ENCODE measurements at places on chromosomes 1 and 21. TPM values are rescaled to one million over a fixed set of nuclear protein-coding genes. Genes with fewer than 3 reads are reported as not detected.

DNA sequence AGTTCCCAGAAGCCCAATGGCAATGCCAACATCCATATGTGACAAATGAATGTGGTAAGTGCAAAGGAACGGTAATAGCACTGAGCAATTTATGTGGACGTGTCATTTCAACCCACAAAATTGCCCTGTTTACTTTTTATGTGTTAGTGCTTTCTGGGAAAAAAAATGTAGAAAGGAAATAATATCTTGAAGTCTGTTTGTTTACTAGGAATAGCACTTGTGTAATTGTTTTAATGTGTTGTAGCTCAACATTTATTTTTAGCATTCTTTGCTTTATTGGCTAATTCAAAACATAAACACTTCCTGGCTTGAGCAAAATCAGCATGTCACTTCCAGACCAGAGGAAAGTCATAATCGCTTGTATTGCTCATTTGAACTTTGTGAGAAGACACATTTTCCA, 224.8 kb upstream of the KCNK2 start:
- DNase-seq, result no peak

PLA2G2A gene
- total RNA-seq, result 59.6 TPM

GRCh38 chr1:204150702-204151551, 917 bp downstream of the ETNK2 start:
- DNase-seq, result no peak

CYP4Z1 gene
- total RNA-seq, result not detected

DNA sequence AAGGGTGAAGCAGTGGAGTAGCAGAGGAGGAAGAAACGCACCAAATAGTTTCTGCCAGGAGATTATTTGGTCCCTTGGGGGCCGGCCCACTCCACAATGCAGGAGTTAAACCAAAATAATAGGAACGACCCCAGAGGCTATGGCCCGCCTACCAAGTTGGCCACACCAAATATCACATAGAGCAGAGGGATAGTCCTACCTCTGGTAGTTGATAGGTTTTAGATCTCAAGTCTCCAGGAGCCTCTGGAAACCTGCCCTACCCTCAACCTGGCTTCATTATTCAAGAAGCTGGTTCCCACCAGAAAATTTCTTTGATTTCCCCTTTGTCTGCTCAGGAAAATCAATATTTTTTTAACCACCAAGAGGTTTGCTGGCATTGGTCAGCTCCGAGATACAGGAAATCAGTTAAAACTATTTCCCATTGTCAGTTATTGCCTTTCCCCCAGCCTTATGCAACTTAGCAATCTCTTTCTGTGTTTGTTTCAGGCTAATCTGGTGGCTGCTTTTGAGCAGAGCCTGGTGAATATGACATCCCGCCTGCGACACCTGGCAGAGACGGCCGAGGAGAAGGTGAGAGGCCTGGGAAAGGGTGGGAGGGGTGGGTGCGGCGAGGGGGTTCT, 35.5 kb upstream of the IPO9 start:
- no peak for DNase-seq

PRRX1 gene
- 124 TPM for total RNA-seq

- DNase-seq, result no peak
Observed at GRCh38 chr21:43005635-43006034, 31.3 kb downstream of the PKNOX1 start.

PTGFRN gene
- total RNA-seq, result 216 TPM

DNA sequence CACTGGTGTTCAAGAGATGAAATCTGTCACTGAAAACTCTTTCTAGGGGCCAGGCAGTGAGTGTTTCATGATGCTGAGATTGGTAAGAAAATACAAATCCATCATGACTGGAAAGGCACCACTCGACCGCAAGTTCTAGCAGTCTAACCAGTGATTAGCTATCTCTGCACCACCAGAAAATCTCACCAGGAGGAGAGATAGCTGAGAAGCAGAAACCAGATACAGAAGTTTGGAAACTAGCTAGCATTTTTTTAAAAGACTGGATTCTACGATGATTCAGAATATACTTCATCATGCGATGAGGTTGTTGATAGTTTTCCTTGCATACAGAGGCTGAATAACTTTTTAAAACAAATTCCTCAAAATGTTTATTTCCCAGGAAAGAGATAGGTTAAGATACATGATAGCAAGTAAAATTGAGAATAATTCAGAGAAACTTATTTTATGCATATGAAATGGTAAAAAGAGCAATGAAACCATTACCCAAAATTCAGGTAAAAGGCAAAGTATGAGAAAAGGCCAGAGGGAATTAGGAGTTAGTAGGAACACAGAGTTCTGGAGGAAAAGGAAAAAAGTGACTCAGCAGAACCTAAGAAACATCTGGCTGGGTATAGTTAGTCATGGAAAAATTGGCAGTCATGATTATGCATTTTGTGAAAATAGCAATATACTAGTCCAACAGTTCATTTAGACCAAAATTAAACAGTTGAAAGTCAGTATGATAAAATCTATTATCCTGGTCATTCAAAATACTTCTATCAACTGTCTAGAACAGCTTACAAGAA, 3.3 kb upstream of the F3 start:
- DNase-seq, result no peak

CDK18 gene
- 195 TPM for total RNA-seq

DNA sequence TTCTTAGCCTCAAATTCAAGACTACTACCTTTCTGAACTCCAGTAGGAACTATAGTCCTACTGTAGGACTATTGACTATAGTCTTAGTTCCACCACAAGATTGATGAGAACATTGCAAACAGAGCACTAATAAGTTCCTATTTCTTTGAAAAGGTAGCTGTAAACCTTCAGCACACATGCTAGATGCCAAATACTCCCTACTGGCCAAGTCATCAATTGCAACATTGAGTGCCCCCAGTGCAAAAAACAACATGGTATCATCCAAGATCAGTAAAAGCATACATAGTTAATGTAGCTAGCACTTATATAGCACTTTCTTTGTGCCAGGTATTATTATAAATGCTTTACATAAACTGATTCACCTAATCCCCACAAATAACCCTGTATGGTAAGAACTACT, 99.8 kb downstream of the MRPL39 start:
- no peak for DNase-seq

- no peak for DNase-seq
Observed at GRCh38 chr1:172827301-172827700, 168.4 kb downstream of the FASLG start.

GRCh38 chr1:161235957-161236775, 1.8 kb downstream of the NR1I3 start:
- DNase-seq, result no peak

DNA sequence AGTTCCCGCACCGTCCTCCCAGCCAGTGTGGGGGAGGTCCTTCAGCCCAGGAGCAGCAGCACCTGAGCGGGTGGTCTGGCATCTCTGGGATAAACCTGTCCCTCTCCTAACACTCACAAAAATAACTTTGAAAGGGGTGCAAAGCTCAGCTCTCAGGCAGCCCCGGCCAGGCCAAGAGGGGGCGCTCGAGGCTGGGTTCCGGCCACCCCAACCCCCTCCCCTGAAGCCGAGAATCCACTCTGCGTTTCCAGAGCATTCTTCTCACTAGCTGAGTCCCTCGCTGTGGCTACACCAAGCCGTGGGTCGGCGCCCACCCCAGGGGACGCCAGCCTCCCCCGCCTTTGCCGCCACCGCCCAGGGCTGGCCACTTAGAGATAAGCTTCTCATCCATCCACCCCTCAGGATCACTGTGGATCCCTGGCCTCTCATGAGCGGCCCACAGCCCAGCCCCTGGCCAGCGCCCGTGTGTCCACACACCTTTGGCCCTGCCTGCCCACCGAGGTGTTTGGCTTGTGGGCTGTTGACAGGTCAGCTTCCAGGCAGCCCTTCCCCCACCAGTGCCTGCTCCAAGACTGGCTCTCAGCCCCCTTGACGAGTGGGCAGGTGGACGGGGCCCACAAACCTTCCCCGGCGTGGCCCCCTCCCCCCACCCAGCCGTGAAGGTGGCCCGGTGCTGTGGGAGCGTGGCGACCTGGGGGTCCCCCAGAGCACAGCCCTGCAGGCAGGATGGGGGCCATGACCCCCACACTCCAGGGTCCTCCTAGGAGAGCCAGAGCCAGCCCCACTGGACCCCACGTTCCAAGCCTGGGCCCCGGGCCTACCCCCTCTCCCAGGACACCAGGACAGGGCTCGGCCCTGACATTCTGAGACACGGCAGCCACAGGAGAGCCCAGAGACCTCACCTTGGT, 1.9 kb downstream of the FTCD start:
- peak; percentile 75 for DNase-seq

GRCh38 chr1:161052899-161053298, 7.1 kb upstream of the USF1 start:
- DNase-seq, result no peak

GRCh38 chr21:27168084-27168483, 201.2 kb upstream of the ADAMTS5 start:
- DNase-seq, result no peak

- no peak for DNase-seq
Observed at GRCh38 chr1:24892188-24893153, 37.6 kb downstream of the RUNX3 start.

- no peak for DNase-seq
Observed at GRCh38 chr1:17538010-17538409, 1.5 kb upstream of the ARHGEF10L start.

DNA sequence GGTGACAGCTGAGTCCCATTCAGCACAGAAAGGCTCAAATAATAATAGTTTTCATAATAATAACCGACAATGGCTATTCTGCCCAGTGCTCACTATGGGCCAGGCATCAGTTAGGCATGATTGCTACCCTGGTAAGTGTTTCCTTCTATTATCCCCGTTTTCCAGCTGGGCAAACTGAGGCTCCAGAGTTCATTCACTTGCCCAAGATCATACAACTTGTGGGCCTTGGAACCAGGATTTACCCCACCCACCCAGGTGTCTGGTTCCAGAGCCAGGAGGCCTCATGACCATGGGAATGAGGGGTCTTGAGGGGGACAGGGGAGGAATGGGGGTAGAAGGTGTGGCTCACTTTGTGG, 518 bp downstream of the PLOD1 start:
- no peak for DNase-seq

UBIAD1 gene
- 13.2 TPM for total RNA-seq

JAM2 gene
- 40.4 TPM for total RNA-seq

DNA sequence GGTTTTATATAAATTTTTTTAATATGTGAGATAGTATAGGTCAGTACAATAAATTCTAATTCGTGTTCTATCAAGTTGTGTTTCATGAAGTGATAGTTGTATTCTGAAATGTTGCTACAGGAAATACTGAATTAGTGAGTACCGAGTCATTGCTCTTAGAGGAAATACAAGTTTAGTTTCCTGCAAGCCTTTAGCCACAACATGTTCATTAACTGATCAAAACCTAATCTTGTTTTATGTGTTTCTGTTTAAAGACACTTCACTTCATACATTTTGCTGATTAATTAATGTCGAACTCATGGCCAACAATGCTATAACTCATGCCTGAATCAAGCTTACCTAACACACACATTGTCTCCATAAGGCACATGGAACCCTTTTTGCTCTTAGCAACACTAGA, 43.6 kb downstream of the LRRC7 start:
- no peak for DNase-seq

DNA sequence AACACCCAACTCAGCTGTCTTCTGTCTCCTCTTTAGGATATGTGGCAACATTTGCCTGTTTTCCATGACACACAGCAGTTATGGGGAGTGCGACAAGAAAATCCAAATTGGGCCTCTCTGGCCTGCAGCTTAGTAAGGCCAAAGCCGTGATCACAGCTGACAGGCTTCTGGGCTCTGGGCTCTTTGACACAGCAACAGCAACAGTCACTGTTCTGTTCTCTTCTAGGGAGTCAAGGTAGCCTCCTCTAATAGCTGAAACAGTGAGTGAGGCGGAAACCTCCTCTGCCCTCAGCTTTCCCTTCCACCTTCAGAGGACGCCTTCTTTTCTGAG, 19.0 kb downstream of the CLCA1 start:
- DNase-seq, result no peak

VANGL2 gene
- total RNA-seq, result 1.4 TPM

- no peak for DNase-seq
Observed at GRCh38 chr1:223405507-223405906, 12.3 kb downstream of the CCDC185 start.

- DNase-seq, result no peak
Observed at GRCh38 chr1:210597555-210598134, 268.9 kb downstream of the HHAT start.

DNA sequence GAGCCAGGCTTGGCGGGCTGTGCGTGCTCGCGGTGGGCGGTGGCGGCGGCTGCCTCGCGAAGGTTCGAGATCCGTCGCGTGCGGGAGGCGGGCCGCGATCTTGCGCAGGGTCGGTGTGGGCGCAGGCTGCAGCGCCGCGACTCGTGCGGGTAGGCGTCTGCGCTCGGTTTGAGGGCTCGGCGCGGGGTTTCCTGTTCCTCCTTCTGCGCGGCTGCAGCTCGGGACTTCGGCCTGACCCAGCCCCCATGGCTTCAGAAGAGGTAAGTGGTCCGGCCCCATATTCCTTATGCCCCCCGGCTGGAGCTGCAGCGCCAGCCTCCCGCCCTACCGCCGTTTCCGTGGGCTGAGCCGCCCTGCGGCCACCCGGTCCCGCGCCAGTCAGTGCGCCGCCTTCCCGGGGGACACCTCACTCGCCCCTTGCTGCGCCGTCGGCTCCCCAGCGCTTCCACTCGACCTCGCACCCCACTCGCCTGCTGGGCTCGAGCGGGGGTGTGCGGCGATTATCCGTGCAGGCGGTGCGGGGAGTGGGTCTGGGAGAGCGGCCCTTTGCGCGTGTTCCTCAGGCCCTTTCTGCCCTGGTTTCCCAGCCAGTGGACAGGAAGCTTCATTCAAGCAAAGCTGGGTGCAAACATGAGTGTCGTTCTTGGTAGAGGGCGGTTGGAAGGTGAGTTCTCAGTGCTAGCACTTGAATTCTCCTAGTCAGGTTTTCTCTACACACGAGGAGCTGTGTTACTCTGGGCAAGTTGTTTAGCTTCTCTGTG, at the start of gene CACYBP:
Gene CACYBP, plus strand, starts transcription at position 12 of the 761 bp plus-strand sequence. Its CDS starts 234 bp downstream, at position 246.
- peak; percentile 78 for DNase-seq

- no peak for DNase-seq
Observed at GRCh38 chr1:39431927-39432326, 59.5 kb upstream of the BMP8A start.

DNA sequence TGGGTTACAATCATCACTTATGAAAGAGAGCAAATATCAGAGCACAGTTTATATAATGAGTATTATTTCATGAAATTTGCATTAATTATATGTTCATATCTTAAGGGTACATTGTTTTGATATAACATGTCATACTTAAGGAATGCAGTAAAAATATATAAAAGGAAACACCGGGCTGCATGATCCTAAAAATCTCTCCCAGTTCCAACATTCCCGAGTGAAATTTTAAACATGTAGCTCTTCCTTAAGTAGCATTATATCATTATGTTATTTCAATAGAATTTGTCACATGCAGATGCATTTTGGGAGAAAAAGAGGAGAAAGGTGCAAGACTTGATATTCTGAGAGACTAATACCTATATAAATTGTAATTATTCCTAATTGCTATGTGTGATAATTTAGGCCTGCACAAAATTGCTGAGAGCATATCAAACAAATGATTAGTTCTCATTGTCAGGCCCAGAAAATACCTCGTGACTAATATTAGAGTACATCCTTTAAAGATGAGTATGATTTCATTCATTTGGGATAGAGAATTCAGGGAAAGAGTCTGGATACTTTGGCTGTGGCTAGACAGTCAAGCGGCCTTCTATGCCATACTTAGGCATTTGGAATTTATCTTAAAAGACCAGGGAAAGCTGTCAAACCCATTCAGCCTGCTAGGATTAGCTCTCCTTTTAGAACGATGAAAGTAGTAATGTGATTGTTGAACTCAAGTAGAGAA, 86.8 kb downstream of the ADGRL2 start:
- no peak for DNase-seq

GRCh38 chr1:2643414-2644077, 10.7 kb upstream of the MMEL1 start:
- DNase-seq, result no peak

GRCh38 chr1:202658251-202658759, 51.9 kb downstream of the SYT2 start:
- no peak for DNase-seq

HES2 gene
- total RNA-seq, result not detected

ZNF695 gene
- not detected for total RNA-seq

GRCh38 chr1:151964510-151964909, 29.1 kb downstream of the S100A10 start:
- DNase-seq, result no peak
